ENCODE measurements at places on chromosomes 11 and 22.

DNA sequence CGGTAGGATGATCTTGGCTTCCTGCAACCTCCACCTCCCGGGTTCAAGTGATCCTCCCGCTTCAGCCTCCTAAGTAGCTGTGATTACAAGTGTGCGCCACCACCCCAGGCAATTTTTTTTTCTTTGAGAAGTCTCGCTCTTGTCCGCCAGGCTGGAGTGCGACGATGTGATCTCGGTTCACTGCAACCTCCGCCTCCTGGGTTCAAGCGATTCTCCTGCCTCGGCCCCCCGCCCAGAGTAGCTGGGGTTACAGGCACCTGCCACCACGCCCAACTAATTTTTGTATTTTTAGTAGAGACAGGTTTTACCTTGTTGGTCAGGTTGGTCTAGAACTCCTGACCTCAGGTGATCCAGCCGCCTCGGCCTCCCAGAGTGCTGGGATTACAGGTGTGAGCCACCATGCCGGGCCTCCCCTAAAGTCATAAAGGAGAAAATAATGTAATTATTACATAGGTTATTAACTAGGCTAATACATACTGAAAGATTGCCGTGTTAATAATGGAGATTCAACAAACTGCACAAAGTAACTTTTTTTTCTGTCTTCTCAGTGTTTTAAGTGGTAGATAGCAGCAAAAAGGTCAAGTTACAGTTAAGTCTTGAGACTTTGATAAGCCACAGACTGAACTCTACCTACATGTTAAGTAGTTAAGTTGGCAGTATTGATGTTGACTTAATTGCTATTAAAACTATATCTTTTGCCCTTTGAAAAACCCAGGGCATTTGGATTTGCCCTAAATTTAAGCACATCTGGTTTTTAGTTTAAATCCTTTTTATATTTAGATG lies 3.9 kb downstream of the CAPRIN1 start:
- DNase-seq = no peak

DNA sequence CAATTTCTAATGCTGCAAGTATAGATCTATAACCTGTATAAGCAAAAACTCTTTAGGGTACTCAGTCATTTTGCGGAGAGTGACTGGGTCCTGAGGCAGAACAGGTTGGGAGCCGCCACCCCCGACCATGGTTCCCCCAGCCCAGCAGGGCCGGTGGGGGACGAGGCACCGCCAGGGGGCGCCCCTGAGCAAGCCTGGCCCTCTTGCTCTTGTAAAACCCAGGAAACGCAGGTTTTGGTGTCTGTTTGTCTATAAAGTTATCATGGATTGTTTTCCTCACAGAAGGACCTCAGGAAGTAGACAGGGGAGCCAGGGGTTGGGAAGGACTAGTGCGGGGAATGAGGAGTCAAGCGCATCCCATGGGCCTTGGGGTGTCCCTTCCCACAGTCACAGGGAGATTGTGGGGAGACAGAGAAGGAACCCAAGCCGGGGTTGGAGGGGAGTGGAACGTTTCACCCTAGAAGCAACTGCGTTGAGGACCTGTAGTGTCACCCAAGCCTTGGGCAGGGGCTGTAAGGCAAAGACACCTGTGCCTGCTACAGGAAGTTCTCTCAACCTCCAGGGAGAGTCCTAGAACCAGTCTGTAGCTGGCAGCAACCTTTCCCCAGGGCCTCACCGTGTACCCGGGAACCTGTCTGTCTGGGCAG lies 26.4 kb downstream of the KCTD17 start:
- peak; percentile 93 for DNase-seq

DNA sequence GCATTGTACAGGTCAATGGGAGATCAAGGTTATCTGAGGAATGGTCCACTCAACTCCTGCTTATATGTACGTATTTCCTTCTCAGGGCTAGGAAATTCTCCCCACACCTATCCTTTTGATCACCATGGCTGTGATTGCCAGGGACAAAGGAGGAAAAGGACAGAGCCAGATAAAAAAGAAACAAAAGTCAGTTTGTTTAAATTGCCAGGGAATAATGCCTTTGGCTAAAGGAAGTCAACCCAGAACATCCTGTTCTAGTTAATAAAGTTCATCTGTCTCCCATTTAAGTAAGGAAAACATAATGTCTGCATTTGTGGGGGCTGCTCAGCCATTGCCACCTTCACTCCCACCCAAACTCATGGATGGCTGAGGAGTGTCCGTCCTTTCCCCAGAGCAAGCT lies 124.7 kb downstream of the ME3 start:
- DNase-seq = no peak

- DNase-seq = no peak
Measured at GRCh38 chr11:21541187-21541751, 651.6 kb upstream of the ANO5 start.

DNA sequence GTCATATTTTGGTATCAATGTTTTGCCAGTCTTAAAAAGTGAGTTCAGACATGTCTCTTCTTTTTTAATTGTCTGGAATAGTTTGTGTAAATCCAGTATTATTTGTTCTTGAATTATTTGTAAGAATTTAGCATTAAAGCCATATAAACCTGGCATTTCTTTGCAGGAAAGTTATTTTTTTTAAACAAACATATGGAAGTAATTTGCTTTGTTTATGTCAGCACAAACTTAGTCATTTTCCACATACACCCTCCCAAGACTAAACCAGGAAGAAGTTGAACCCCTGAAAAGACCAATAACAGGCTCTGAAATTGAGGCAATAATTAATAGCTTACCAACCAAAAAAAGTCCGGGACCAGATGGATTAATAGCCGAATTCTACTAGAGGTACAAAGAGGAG lies 9.1 kb upstream of the CCDC81 start:
- DNase-seq = no peak

GRCh38 chr11:82505379-82505778 lies 228.3 kb downstream of the FAM181B start:
- DNase-seq = no peak
